Thoracic aorta (tissue), 2 donors: ENCODE measurements at places on chromosomes 7 and 10.

DNA sequence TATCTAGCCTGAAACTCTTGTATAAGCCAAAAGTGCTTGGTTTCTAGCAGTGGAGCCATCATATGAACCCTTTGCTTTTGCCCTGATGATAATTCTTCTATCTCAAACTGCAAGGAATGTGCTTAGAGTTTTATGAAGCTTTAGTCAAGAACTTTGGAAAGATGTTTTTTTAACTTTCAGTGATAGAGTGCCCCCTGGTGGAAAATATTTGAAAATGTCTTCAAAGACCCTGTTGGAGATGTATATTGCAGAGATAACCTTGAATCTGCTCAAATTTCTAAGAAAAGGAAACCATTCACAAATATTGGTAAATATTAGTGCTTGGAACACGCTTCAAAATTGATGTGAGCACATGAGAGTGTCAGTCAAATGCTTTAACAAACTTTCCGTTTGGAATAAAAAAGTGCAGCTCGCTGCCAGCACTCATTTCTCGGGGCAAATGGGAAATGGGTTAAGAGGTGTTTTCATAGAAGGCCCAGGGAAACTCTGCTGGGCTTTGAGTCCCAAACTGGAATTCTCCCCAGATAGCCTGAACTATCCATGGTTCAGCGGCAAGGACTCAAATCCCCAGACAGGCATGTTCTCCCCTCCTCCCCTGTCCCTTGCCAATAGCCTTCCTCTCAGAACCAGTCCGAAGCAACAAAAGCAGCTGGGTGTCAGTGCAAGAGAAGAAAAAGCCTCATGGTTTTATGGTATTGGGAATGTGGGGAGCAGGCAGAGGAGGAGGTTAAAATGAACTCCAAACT, 129.3 kb downstream of the MYOF start:
- peaks cover 9% of the 10 kb centered on the region for H3K4me1 ChIP-seq
- no peak for DNase-seq
- no peaks in the 10 kb centered on the region for H3K27me3 ChIP-seq
- peaks cover 75% of the 10 kb centered on the region for H3K36me3 ChIP-seq
- H3K4me3 ChIP-seq, result peak overlapping the region; percentile 9
- H3K27ac ChIP-seq, result peak overlapping the region; percentile 58

DNA sequence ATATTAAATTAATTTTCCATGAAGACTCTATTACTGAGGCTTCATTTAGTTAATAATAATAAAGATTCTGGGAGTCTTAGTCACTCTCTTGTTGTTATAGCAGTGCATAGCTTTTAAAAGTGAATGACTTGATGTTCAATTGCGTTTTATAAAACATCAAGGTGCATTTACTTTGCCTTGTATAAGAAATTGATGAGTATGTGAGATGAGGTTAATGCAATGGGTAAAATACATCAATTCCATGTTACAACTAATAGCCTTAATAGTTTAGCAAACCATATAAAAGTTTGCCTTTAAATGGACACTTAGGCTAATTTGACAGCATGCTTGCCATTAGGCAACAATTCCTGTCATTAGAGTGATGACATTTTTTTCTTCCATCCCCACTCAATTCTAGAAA, 173.6 kb upstream of the TEX47 start:
- H3K4me1 ChIP-seq, result no peaks in the 10 kb centered on the region
- no peak overlapping the region for H3K27ac ChIP-seq

GRCh38 chr7:27235387-27236311, 7.0 kb upstream of the EVX1 start:
- no peak overlapping the region for H3K27ac ChIP-seq
- H3K4me1 ChIP-seq, result peaks cover 6% of the 10 kb centered on the region

GRCh38 chr10:93548376-93549071, 17.9 kb upstream of the FFAR4 start:
- H3K36me3 ChIP-seq, result no peaks in the 10 kb centered on the region
- no peaks in the 10 kb centered on the region for H3K4me1 ChIP-seq
- no peaks in the 10 kb centered on the region for H3K27me3 ChIP-seq
- no peak overlapping the region for H3K4me3 ChIP-seq
- DNase-seq, result no peak
- no peak overlapping the region for H3K27ac ChIP-seq

GRCh38 chr10:15954188-15954587, 93.9 kb upstream of the MINDY3 start:
- H3K27ac ChIP-seq, result no peak overlapping the region
- no peaks in the 10 kb centered on the region for H3K36me3 ChIP-seq
- H3K4me1 ChIP-seq, result no peaks in the 10 kb centered on the region
- no peaks in the 10 kb centered on the region for H3K27me3 ChIP-seq
- no peak overlapping the region for H3K4me3 ChIP-seq
- no peak for DNase-seq

GRCh38 chr7:26278770-26279169, 12.9 kb upstream of the SNX10 start:
- H3K36me3 ChIP-seq, result no peaks in the 10 kb centered on the region
- no peaks in the 10 kb centered on the region for H3K4me1 ChIP-seq

DNA sequence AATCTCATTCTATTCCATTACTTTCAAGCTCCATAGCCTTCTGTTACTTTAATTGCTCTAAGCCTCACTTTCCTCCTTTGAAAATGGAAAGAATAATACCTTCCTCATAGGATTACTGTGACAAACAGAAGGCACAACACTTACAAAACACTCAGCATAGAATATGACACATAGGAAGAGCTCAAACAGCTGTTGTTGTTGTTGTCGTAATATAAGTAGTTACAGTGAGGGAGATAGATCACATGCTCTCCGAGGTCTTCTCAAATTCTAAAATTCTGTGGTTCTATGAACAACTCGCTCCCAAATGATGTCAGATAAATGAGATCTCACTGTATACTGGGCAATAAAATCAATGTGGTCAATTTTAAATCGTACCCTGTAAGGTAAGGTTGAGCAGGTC, 1049.3 kb upstream of the C7orf33 start:
- H3K27me3 ChIP-seq, result no peaks in the 10 kb centered on the region
- H3K4me3 ChIP-seq, result no peak overlapping the region
- H3K36me3 ChIP-seq, result no peaks in the 10 kb centered on the region
- DNase-seq, result no peak
- H3K27ac ChIP-seq, result no peak overlapping the region
- H3K4me1 ChIP-seq, result no peaks in the 10 kb centered on the region

GRCh38 chr10:95833042-95833610, 74.6 kb upstream of the CC2D2B start:
- no peak overlapping the region for H3K4me3 ChIP-seq
- no peak for DNase-seq
- H3K4me1 ChIP-seq, result peaks cover 33% of the 10 kb centered on the region
- no peaks in the 10 kb centered on the region for H3K27me3 ChIP-seq
